ENCODE measurements at places on chromosomes 3 and 15.

DNA sequence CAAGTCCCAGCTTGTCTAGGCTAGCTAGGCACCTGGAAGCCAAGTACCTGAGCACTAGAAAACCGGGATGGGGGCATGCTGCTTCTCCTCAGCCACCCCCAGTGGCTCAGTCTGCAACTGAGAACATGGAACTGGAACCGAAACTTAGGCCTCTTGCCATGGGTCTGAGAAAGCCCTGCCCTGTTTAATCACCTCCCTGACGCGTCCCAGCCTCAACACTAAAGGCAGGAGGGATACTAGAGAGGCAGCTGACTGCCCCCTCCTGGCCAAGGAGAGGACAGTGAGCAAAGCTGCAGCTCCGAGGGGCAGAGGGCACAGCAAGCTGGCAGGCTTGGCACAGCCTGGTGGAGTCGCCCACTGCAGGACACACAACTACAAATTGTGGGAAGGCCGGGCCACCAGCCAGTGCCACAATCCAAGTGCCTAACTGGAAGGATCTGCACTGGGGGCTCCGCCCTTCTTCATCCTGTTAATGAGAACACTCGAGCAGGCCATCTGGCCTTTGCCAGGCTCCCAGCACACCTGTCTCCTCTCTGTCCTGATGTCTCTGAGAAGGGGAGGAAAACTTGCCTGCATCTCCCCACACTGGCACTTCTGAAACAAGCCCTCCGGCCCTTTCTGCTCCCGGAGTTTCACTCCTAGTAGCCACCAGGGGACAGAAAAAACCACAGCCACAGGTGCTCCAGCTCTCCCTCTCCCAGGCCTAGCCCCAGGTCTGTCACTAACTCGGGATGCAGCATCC lies 53.7 kb downstream of the BDH1 start:
- DNase-seq: peak; percentile 86

DNA sequence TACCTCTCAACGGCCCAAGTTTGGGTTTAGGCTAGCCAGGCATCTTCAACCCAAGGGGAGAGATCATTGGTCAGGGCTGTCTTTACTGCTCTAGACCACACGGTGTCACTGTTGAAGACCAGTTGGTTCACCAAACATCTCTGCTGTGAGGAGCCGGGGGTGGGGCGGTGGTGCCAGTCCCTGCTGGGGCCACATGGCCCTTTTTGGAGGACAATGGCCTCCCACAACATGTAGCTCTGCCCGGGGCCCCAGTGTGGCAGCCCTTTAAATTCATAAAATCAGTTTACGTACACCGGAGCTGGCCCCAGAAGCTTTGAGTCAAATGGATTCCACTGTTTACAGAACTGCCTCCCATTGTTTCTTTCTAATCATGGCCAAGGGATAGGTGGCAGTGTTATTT lies 19.1 kb upstream of the TM4SF18 start:
- peak; percentile 53 for DNase-seq

DNA sequence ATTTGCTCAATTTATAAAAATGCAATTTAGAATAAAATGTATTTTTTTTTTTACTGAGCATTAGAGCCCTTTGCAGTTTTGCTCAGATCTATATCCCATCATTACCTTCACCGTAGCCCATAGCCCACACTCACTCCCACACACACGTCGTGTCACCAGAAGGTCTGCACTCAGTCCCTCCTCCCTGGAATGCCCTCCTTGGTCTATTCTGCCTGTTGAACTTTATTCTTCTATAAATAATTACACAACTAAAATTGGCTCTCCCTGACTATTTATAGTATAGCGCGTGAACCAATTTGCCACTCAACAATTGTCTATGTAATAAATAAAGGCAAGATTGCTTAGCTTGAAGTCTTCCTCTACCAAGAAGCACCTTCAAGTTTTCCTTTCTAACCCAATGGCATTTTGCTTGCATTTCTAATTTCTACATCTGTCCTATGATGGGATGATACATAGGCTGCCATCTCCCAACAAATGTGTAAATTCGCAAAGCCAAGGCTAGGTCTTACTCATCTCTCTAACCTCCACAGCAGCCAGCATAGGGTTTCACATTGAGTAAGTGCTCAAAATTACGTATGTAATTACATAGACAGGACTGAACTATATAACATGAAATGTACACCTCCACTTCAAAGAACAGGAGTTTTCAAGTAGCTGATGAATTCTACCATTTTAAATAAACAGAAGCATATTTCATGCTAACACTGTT lies 172.0 kb upstream of the HES1 start:
- no peak for DNase-seq

- no peak for DNase-seq
These were observed 51.0 kb downstream of the DPPA2 start for GRCh38 chr3:109265295-109265694.

- DNase-seq: no peak
These were observed 1034.7 kb downstream of the FHIT start for GRCh38 chr3:60216462-60217075.

GRCh38 chr3:127888564-127889107 lies 26.4 kb upstream of the KBTBD12 start:
- DNase-seq: no peak

All from Peyer's patch (tissue), 4 donors.